Stimulated activated CD4-positive, alpha-beta T cell treated with anti-CD3 and anti-CD28 coated beads, Interleukin-1b, Interleukin-23, amount 100 ng/mL, for 24 hours (primary cell): ENCODE measurements at places on chromosomes 16 and 17.

- no peak for DNase-seq
Measured at GRCh38 chr17:10724546-10725195, 5.2 kb downstream of the TMEM220 start.

DNA sequence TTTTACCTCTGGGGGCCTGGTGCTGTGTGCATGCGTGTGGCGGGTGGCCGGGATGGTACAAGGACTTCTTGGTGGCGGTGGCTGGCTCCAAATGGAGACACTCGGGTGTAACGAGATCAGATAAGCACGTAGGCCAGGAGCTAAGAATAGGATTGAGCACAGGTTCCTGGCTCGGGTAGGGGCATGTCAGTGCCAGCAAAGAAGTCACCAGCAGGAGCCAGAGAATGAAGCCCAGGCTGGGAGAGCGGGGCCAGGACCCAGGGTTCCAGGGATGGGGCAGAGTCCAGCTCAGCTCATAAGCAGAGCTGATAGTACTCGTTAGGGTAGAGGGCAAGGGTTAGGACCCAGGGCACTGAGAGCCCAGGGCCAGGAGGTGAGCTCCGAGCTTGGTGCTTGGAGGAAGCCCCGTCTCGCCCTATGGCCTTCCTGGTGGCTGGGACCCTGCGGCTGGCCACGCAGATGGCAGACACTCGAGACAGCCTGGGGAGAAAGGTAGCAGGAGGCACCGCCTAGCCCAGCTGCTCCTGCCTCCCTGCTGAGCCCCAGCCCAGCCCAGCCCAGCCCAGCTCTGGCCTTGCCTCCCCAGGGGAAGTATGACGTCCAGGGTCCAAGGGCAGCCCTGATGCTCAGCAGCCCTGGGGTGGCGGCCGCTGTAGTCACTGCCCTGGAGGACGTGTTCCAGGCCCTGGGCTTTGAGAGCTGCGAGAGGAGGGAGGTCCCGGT is 8.9 kb downstream of the ZNF213 start:
- no peak for DNase-seq

DNA sequence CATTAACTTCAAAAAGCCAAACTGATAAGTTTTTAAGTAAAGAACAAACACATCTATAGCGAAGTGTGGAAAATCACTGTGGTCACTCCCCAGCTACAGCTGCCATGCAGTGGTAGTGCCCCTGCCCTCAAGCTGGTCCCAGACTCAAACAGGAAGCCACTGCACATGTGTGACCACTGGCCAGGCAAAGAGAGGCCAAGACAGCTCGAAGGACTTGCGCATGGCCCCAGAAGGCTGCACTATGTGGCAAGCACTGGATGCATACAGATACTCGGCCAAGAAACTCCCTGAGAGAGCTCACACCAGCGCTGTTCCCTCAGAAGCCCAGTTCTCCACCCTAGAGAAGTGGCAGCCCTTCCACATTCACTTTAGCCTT is 82.4 kb downstream of the ANKRD11 start:
- no peak for DNase-seq

GRCh38 chr17:21043296-21044232 is 753 bp upstream of the USP22 start:
- DNase-seq = peak; percentile 98

DNA sequence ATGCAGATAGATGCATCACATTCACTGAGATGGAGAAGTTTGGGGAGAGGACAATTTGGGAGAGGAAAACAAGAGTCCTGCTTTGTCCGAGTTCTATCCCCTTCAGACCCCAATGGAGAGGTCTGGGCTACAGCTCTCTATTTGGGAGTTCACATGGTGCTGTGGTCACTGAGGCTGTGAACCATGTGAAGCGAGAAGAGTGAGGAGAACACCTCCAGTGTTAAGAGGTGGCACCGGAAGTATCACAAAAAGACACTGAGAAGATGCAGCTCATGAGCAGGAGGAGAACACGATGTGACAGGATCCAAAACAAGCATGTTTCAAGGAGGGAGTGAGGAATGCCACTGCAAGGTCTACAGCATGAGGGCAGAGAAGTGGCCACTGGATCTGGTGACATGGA is 39.7 kb downstream of the PIK3R5 start:
- no peak for DNase-seq

DNA sequence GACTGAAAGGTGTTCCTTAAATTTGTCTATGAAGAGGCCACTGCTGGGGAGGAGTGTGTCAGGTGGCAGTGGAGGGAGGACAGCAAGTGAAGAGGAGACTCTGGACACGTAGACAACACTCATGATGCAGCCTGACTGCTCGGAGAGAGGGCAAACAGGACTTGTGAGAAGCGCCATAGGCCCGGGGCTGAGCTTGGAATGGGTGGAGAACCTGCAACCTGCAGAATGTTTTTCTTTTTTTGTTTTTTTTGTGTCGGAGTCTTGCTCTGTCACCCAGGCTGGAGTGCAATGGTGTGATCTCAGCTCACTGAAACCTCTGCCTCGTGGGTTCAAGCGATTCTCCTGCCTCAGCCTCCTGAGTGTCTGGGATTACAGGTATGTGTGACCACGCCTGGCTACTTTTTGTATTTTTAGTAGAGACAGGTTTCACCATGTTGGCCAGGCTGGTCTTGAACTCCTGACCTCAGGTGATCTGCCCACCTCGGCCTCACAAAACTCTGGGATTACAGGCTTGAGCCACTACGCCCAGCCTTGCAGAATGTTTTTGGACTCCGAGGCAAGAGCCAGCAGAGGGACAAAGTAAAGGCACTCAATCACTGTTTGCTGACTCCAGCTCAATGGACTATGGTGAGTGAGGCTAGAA is 18.9 kb upstream of the C17orf58 start:
- no peak for DNase-seq

- DNase-seq = no peak
Measured at GRCh38 chr16:71369494-71369893, 11.0 kb downstream of the CALB2 start.

- no peak for DNase-seq
Measured at GRCh38 chr16:14454391-14454790, 175.7 kb downstream of the PARN start.

DNA sequence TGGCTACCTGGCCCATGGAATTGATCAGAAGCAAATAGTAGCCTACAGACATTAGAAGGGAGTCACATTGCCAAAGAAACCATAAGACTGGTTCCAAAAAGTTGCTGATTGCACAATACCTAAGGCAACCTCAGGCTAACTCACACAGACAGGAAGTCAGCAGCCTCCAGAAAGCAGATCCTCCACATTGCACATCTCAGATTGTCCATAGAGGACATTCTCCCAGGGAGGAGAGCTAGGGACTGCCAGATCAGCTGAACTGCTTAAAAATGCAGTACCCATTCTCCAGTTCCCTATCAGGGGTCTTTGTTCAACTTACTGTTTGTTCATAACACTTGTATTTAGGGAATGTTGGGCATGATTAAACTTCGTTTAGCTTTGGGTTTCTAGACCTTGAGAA is 4.2 kb downstream of the CCL3 start:
- DNase-seq = no peak

- DNase-seq = no peak
Measured at GRCh38 chr17:16480995-16481394, 11.0 kb downstream of the LRRC75A start.

- DNase-seq = no peak
Measured at GRCh38 chr17:62648956-62649294, 21.5 kb downstream of the MRC2 start.

- no peak for DNase-seq
Measured at GRCh38 chr17:56499799-56500388, 93.6 kb upstream of the NOG start.

DNA sequence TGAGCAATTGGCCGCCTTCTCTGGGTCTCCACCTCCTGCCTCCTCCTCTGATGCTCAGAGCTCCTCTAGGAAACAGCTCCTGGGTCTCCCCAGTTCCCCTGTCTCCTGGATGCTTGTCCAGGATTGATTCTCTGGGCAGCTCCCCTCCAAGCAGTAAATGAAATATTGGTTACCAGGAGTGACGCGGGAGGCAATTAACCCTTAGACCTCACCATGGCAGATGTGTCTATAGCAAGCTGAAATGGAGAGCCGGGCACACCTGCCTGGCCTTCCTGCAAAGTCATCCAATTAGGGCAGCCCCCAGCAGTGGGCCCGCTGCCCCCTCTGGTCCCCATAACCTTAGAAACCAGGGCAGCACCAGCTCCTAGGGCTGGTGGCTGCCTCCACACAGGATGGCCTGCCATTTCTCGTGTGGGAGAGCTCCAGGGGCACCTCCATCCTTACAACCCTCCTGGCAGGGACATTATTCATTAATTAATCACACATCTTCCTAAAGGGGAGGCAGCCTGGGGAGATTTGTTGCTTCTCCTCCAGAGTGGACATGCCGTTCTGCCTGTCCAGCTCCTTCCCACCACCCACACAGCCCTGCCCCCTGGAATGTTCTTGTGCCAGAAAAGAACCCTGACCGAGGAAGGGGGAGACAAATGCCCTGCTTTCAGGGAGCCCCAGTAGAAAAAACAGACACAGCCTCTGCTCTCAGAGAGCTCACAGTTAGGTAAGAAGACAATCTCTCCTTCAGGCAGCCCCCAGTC is 8.3 kb upstream of the KIF18B start:
- DNase-seq = no peak

DNA sequence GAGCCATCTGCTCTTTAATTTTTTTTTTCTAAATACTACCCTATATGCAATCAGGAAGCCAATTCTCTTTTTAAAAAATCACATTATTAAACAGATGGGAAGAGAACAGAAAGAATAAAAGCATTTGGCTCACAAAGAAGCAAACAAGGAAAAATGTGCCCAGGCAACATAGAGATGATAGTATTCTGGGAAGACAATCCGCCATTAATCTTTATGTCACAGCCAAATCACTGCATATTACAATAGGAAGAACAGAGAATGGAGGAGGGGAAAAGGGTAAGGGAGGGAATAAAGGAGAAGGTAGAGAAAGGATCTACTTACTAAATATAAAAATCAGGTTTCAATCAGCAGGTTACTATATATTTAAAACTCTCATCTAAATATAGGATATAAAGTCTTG is 34.3 kb downstream of the STAT5B start:
- DNase-seq = no peak

DNA sequence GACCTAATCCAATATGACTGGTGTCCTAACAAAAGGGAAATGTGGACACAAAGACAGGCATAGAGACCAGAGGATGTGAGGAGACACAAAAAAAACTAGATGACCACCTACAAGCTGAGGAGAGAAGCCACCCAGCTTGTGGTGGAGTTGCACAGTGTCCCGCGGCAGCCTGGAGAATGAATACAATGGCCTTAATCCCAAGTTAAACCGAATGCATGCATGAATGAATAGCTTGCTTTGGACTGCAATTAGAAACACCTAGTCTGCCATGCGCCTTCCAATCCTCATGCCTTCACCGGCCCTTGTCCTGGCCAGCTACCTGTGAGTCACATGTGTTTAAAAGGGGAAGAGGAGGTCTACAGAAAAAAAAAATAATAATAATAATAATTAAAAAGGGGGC is 72.0 kb downstream of the CNGB1 start:
- DNase-seq = no peak

DNA sequence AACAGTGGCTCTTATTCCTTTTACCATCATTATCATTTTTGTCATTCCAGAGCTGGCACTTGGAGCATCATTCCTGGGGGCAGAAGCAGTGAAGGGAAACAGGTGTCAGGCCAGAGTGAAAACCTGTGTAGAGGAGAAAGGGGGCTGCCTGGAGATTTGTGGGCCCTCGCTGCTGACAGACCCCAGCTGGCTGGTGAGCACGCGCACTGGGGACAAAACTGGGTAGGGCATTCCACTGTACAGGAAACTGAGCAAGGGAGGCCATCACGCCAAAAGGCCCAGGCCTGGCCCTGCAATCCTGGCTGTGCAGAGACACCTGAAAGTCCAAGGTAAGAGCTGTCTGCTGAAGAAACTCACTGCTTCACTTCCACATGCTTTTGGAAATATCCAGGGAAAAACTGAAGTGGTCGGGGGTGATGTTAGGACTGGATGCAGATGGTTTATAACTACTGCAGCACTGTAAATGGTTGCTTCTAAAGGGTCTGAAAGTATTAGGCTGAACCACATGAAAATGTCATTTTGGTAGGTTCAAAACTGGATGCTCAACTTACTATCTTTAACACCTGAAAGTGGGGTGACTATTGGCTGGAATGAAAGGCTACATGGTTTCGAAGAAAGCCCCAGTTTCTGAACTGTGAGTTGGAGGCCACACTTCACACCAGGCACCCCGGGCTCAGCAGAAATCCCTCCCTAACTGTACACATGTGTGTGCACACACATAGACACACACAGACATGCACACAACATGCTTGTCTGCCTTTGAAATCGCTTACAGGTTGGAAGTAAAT is 225.0 kb downstream of the C16orf78 start:
- no peak for DNase-seq

GRCh38 chr17:60971515-60972369 is 294.1 kb downstream of the BCAS3 start:
- no peak for DNase-seq

GRCh38 chr17:15321556-15322251 is 19.7 kb downstream of the TEKT3 start:
- DNase-seq = no peak
